Caco-2 (cell line): ENCODE measurements at places on chromosomes 5 and 9. TPM values are rescaled to one million over a fixed set of nuclear protein-coding genes. Genes with fewer than 3 reads are reported as not detected.
A peak's percentile ranks its signal among the peaks of the same experiment; 100 is the strongest.

GRCh38 chr5:166551384-166551783 is 1740.1 kb upstream of the WWC1 start:
- no peak for DNase-seq
- H3K4me1 ChIP-seq, result no peaks in the 10 kb centered on the region
- H3K27ac ChIP-seq, result no peak overlapping the region
- no peak overlapping the region for H3K4me3 ChIP-seq

- H3K27ac ChIP-seq, result no peak overlapping the region
- no peaks in the 10 kb centered on the region for H3K27me3 ChIP-seq
- no peak for DNase-seq
- no peaks in the 10 kb centered on the region for H3K4me1 ChIP-seq
- no peaks in the 10 kb centered on the region for H3K36me3 ChIP-seq
Measured at GRCh38 chr5:158514319-158514985, 585.3 kb downstream of the EBF1 start.

GRCh38 chr9:23587903-23588302 is 238.1 kb downstream of the ELAVL2 start:
- no peak for DNase-seq
- no peak overlapping the region for H3K4me3 ChIP-seq
- no peaks in the 10 kb centered on the region for H3K27me3 ChIP-seq
- H3K4me1 ChIP-seq, result no peaks in the 10 kb centered on the region

- no peak overlapping the region for H3K27ac ChIP-seq
- H3K4me1 ChIP-seq, result peaks cover 33% of the 10 kb centered on the region
- no peaks in the 10 kb centered on the region for H3K27me3 ChIP-seq
- no peak overlapping the region for H3K4me3 ChIP-seq
- no peak for DNase-seq
Measured at GRCh38 chr5:132418881-132419280, 49.4 kb downstream of the SLC22A5 start.

CSF2 gene
- total RNA-seq, result not detected in 2 replicates

ZDHHC21 gene
- 5.8 and 6.8 TPM in 2 replicates for total RNA-seq

GRCh38 chr9:25177858-25178257 is 500.4 kb downstream of the TUSC1 start:
- DNase-seq, result no peak
- H3K4me3 ChIP-seq, result no peak overlapping the region
- no peaks in the 10 kb centered on the region for H3K27me3 ChIP-seq

DNA sequence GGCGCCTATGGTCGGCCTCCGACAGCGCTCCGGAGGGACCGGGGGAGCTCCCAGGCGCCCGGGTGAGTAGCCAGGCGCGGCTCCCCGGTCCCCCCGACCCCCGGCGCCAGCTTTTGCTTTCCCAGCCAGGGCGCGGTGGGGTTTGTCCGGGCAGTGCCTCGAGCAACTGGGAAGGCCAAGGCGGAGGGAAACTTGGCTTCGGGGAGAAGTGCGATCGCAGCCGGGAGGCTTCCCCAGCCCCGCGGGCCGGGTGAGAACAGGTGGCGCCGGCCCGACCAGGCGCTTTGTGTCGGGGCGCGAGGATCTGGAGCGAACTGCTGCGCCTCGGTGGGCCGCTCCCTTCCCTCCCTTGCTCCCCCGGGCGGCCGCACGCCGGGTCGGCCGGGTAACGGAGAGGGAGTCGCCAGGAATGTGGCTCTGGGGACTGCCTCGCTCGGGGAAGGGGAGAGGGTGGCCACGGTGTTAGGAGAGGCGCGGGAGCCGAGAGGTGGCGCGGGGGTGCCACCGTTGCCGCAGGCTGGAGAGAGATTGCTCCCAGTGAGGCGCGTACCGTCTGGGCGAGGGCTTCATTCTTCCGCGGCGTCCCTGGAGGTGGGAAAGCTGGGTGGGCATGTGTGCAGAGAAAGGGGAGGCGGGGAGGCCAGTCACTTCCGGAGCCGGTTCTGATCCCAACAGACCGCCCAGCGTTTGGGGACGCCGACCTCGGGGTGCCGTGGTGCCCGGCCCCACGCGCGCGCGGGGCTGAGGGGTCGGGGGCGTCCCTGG is 561 bp downstream of the DAPK1 start:
- peak; percentile 71 for DNase-seq
- H3K4me1 ChIP-seq, result peaks cover 7% of the 10 kb centered on the region; the same call in 1 of the 2 replicates
- no peaks in the 10 kb centered on the region for H3K27me3 ChIP-seq
- peak overlapping the region; percentile 70 for H3K4me3 ChIP-seq
- H3K36me3 ChIP-seq, result no peaks in the 10 kb centered on the region

DNA sequence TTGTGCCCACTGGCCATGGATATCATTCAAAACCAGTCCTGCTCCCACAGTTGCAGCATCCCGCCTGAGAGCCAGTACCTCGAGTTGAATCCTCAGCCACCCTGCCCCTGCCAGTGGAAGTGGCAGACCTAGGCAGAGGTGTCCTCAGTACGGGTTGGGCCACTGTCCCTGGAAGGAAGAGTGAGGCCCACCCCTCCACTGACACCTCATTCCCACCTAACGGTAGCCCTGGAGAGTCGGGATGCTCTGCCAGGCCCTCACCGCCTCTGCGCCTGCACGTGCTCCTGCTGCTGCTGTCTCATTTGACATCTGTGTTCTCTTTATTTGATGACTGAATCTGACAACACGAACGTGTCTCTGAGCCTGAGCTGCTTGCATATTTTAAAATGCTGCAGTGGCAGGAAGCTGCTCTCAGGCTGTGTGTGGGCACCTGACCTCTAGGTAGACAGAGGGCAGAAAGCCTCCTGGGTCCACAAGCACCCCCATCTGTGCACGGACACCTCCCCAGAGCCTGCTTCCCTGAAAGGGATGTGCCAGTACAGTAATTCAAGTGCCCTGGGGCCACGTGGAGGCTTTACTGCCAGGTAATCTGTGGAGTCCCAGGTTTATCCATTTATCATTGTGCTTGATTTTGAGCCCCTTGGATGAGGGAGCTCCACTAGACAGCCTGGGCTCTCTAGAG is 194.7 kb downstream of the CACNA1B start:
- H3K36me3 ChIP-seq, result no peaks in the 10 kb centered on the region
- DNase-seq, result no peak
- H3K27ac ChIP-seq, result no peak overlapping the region
- H3K4me3 ChIP-seq, result no peak overlapping the region
- H3K27me3 ChIP-seq, result no peaks in the 10 kb centered on the region; the same call in 1 of the 2 replicates
- no peaks in the 10 kb centered on the region for H3K4me1 ChIP-seq

GRXCR2 gene
- total RNA-seq, result 0.16 TPM in 1 of 2 replicates, not detected in the other

DNA sequence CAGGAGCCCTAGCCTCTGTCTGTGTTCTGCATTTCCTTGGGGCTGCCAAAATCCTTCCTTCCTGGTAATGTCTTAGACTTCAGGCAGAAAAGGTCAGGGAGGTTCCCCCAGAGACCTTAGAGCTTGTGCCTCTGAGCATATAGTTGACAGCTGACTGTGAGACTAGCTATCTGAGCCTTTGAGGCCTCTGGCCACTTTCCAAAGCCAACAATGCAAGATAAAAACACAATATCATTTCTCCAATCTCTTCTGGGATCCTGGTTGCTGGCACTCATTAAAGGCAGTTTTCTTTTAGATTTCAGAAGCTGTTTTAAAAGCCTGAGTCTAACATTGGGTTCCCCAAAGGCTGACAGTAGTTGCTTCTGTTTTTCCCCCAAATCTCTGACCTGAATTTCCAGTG is 13.2 kb upstream of the GLRA1 start:
- H3K27ac ChIP-seq, result no peak overlapping the region
- no peaks in the 10 kb centered on the region; the same call in 1 of the 2 replicates for H3K27me3 ChIP-seq
- H3K4me3 ChIP-seq, result no peak overlapping the region

DNA sequence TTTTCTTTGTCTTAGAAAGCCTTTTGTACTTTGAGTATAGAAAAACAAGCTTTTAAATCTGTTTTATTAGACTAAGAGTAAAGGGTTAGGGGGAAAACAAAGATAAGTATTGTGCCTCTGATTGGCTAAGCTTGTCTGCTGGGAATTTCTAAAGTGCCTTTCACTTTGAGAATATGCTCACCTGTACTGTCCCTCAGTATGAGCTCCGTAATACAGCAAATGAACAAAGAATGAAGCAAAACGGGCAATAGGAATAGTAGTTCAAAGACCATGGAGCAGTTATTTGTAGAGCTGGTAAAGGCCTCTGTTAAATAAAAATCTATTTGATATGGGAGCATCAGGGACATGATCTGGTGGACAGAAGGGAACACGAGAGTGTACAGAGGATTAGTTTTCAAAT is 277.8 kb downstream of the MAST4 start:
- H3K4me1 ChIP-seq, result peaks cover 20% of the 10 kb centered on the region
- H3K4me3 ChIP-seq, result no peak overlapping the region
- no peaks in the 10 kb centered on the region; the same call in 1 of the 2 replicates for H3K27me3 ChIP-seq
- H3K36me3 ChIP-seq, result no peaks in the 10 kb centered on the region
- H3K27ac ChIP-seq, result no peak overlapping the region
- DNase-seq, result no peak

ARSI gene
- total RNA-seq, result 0.52 and 0.65 TPM in 2 replicates

DNA sequence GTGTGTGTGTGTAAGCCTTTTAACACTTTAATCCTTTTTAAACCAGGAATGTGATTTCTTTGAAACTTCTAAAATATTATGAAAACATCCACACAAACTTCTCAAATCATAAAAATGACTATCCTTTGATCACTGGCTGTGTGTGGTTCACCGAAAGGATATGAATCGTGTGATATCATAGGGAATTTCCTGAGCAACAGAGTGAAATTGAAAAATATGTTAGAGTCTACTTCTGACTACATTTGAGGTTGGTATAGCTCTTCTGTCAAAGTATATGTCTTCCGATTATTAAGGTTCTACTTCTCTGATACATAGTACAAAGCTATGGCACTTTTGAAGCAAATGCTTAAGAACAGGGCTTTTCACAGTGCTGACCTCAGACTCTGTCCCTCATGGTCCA is 40.3 kb downstream of the RGMB start:
- no peak overlapping the region for H3K27ac ChIP-seq
- no peaks in the 10 kb centered on the region for H3K36me3 ChIP-seq
- H3K4me1 ChIP-seq, result no peaks in the 10 kb centered on the region
- H3K4me3 ChIP-seq, result no peak overlapping the region

YTHDC2 gene
- 16.9 and 19.1 TPM in 2 replicates for total RNA-seq

ALDH1A1 gene
- 104 and 119 TPM in 2 replicates for total RNA-seq

- H3K27me3 ChIP-seq, result no peaks in the 10 kb centered on the region
- H3K4me3 ChIP-seq, result no peak overlapping the region
- no peaks in the 10 kb centered on the region for H3K36me3 ChIP-seq
- DNase-seq, result peak; percentile 33
- H3K27ac ChIP-seq, result no peak overlapping the region
Measured at GRCh38 chr9:22307013-22307711, 139.5 kb upstream of the DMRTA1 start.

ERP44 gene
- total RNA-seq, result 23.9 and 25.6 TPM in 2 replicates

- H3K36me3 ChIP-seq, result no peaks in the 10 kb centered on the region
- H3K4me3 ChIP-seq, result no peak overlapping the region
- no peak overlapping the region for H3K27ac ChIP-seq
- peaks cover 9% of the 10 kb centered on the region for H3K4me1 ChIP-seq
- H3K27me3 ChIP-seq, result no peaks in the 10 kb centered on the region
- no peak for DNase-seq
Measured at GRCh38 chr5:77316871-77317661, 106.6 kb downstream of the PDE8B start.

DNA sequence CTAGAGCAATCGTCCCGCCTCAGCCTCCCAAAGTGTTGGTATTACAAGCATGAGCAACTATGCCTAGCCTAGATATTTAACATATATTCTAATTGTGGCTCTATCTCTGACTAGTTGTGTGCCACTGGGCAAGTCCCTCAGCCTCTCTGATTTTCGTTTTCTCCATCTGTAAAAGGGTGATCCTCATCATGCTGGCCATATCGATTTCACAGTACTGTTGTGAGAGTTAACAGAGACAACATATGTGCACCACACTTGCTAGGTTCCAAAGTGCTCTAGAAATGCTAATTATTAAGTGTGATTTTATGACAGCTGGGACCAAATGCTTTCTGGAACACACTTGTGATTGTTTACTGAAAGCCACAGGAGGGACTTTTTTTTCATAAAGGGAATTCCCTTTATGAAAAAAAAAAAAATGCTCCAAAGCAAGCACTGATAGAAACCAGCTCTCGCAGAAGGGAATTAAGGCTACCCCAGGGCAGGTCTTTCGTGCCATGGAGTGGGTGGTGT is 78.5 kb upstream of the EPB41L4B start:
- H3K27me3 ChIP-seq, result no peaks in the 10 kb centered on the region
- DNase-seq, result no peak
- no peak overlapping the region for H3K4me3 ChIP-seq
- H3K27ac ChIP-seq, result no peak overlapping the region
- no peaks in the 10 kb centered on the region; the same call in 1 of the 2 replicates for H3K36me3 ChIP-seq
- no peaks in the 10 kb centered on the region for H3K4me1 ChIP-seq

- no peaks in the 10 kb centered on the region for H3K27me3 ChIP-seq
- H3K27ac ChIP-seq, result no peak overlapping the region
- H3K4me1 ChIP-seq, result no peaks in the 10 kb centered on the region
- H3K36me3 ChIP-seq, result no peaks in the 10 kb centered on the region
Measured at GRCh38 chr9:70494221-70494620, 79.8 kb upstream of the KLF9 start.

OTP gene
- total RNA-seq, result 0.11 TPM in 1 of 2 replicates, not detected in the other

IFNA21 gene
- total RNA-seq, result not detected in 2 replicates

DNA sequence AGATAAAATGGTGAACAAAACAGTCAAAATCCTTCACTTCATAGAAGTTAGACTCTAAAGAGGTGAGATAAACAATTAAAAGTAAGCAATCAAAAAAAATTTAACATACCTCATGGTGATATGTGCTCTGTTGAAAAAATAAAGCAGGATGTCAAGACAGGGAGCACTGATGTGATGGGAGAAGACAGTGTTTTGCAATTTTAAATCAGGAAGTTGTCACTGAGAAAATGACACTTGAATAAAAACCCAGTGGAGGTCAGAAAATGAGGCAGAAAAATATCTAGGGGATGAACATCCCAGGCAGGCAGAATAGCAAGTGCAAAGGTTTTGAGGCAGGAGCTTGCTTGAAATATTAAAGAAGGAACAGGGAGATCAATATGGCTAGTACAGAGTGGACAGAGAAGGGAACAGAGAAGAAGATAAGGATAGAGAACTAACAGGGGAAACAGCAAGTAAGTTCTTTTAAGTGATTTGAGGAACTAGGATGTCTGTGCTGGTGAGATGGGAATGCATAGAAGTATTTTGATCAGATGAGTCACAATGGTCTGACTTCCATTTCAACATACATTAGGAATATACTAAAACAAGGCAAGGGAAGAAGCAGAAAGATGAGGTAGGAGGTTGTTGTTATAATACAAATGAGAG is 130.4 kb downstream of the CHSY3 start:
- no peak overlapping the region for H3K27ac ChIP-seq
- no peak for DNase-seq
- H3K4me1 ChIP-seq, result no peaks in the 10 kb centered on the region
- no peaks in the 10 kb centered on the region for H3K36me3 ChIP-seq
- no peak overlapping the region for H3K4me3 ChIP-seq
- H3K27me3 ChIP-seq, result no peaks in the 10 kb centered on the region

N4BP3 gene
- total RNA-seq, result 2.9 and 3.2 TPM in 2 replicates
